Activated naive CD4-positive, alpha-beta T cell treated with anti-CD3 and anti-CD28 coated beads for 36 hours (primary cell): ENCODE measurements at places on chromosomes 1 and 21. TPM values are rescaled to one million over a fixed set of nuclear protein-coding genes. Genes with fewer than 3 reads are reported as not detected.

GRCh38 chr1:1942753-1943656 is 23.9 kb upstream of the TMEM52 start:
- H3K4me3 ChIP-seq, result no peak overlapping the region
- H3K27me3 ChIP-seq, result no peaks in the 10 kb centered on the region
- H3K27ac ChIP-seq, result no peak overlapping the region
- peaks cover 3% of the 10 kb centered on the region for H3K4me1 ChIP-seq
- no peaks in the 10 kb centered on the region for H3K36me3 ChIP-seq

DNA sequence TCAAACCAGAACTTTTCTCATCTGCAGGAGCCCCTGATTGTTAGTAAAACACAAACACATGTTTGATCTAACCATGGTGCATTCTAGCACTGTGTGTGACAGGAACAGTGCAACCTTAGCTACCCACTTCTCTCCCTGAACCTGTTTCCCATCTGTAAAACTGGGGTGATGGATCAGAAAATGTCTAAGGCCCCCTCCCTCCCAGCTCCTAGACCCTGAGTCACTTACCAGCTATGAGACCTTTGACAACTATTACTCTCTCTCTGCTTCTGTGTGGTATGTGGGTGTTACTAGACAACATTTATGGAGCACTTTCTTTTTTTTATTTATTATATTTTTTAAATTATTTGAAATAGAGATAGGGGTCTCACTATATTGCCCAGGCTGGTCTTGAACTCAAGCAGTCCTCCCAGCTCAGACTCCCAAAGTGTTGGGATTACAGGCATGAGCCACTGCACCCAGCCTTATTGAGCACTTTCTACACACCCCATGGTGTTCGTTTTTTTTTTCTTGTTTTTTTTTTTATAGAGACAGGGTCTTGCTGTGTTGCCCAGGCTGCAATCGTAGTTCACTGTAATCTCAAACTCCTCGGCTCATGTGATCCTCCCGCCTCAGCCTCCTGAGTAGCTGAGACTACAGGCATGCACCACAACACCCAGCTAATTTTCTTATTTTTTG is 2.6 kb downstream of the INPP5B start:
- peaks cover 9% of the 10 kb centered on the region for H3K36me3 ChIP-seq
- no peak overlapping the region for H3K4me3 ChIP-seq
- no peaks in the 10 kb centered on the region for H3K27me3 ChIP-seq

The S100B gene
- total RNA-seq, result not detected

The TBX15 gene
- total RNA-seq, result not detected
